ENCODE measurements at places on chromosomes 11 and 22.

- peak; percentile 29 for DNase-seq
Observed at GRCh38 chr11:121652971-121653370, 200.2 kb upstream of the SORL1-AS1 start.

GRCh38 chr11:119942583-119943297 is 195.2 kb downstream of the TRIM29 start:
- no peak for DNase-seq

GRCh38 chr11:120931057-120931779 is 92.7 kb upstream of the TBCEL start:
- DNase-seq = no peak

- DNase-seq = peak; percentile 6
Observed at GRCh38 chr11:71176812-71177211, 75.6 kb downstream of the SHANK2 start.

- DNase-seq = no peak
Observed at GRCh38 chr22:43437871-43438475, 26.2 kb downstream of the MPPED1 start.

DNA sequence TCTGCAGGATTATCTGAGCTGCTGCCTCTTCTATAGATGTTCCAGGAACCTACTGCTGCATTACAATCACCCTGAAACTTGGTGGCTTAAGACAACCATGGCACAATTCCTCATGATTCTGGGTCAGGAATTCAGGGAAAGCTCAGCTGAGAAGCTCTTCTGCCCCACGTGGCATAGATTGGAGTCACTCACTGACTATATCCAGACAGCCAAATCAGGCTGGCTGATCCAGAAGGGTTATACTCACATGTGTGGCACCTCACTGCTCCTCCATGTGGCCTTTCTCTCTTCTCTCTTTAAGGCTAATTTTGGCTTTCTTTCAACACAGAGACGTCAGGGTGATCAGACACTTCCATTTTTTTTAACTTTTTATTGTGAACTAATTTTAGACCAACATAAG is 125.5 kb downstream of the BBOX1 start:
- DNase-seq = no peak

GRCh38 chr22:48734359-48734758 is 1093.3 kb downstream of the BRD1 start:
- DNase-seq = no peak

- no peak for DNase-seq
Observed at GRCh38 chr11:109109150-109109549, 312.8 kb upstream of the C11orf87 start.

DNA sequence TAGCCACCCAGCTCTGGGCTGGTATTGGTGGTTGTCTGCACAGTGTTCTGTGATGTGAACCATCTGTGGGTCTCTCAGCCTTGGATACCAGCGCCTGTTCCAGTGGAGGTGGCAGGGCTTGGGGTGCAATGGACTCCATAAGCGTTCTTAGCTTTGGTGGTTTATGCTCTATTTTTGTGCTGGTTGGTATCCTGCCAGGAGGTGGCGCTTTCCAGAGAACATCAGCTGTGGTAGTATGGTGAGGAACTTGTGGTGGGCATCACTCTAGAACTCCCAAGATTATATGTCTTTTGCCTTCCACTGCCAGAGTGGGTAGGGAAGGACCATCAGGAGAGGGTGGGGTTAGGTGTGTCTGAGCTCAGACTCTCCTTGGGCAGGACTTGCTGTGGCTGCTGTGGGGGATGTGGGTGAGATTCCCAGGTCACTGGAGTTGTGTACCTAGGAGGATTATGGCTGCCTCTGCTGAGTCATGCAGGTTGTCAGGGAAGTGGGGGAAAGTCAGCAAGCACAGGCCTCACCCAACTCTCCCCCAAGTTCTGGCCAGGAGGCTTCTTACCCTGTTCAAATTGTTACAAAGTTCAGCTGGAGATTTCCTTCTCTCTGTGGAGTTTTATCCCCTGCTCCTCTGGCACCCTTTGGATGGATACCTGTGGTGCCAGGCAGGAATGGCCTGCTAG is 47.2 kb downstream of the MRGPRX2 start:
- no peak for DNase-seq

- DNase-seq = peak; percentile 69
Observed at GRCh38 chr11:102436561-102436960, 16.0 kb downstream of the TMEM123 start.

GRCh38 chr11:120863359-120863758 is 160.5 kb upstream of the TBCEL start:
- peak; percentile 36 for DNase-seq

- no peak for DNase-seq
Observed at GRCh38 chr22:48858856-48859255, 968.8 kb downstream of the BRD1 start.

- no peak for DNase-seq
Observed at GRCh38 chr11:111148121-111148520, 97.4 kb upstream of the POU2AF2 start.

DNA sequence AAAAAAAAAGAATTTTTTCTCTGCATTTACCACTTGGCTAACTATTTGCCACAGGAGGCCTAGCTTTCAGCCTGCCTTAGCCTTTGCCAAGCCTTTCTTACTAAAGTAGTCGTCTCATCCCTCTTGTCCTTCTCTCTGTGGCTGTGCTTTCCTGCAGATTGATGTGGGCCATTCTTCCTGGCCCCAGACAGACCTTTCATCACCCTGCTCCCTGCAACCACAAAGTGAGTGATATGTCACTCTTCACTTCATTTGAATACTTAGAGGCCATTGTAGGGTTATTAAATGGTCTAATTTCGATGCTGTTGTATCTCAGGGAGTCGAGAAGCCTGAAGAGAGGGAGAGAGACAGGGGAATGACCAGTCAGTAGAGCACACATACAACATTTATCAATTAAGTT is 37.6 kb downstream of the ART5 start:
- no peak for DNase-seq

GRCh38 chr11:105720096-105720495 is 110.2 kb downstream of the GRIA4 start:
- DNase-seq = no peak

GRCh38 chr11:4527926-4528325 is 17.1 kb upstream of the OR52M1 start:
- no peak for DNase-seq

DNA sequence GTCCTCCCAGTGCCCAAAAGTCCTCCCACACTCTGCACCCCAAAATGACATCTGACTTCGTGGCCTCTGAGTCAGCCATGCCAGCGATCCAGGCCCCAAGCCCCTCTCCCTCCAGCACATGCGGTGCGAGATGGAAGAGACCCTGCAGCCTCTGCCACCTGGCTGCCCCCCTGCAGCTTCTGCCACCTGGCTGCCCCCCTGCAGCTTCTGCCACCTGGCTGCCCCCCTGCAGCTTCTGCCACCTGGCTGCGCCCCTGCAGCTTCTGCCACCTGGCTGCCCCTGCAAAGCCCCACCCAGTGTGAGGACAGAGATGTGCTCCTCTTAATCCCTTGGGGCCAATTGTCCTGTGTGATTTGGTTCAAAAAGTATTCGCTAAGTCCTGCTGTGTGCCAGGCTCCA is 68.0 kb downstream of the WNT7B start:
- DNase-seq = no peak

DNA sequence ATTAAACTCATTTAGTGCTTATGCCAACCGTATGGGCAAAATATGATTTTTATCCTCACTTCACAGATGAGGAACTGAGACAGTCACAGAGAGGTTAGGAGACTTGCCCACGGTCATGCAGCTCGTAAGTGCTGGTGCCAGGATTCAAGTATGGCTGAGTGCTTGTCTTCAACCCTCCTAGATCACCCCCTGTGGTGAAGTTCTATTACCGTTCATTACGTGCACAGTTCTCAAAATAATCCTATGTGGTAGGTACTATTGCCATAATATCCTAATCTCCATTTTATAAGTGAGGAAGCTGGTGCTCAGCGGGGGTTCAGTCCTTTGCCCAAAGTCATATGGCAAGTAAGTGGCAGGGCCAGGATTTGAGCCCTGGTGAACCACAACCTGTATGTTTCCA is 1.5 kb downstream of the MIEF1 start:
- DNase-seq = no peak

GRCh38 chr11:121654843-121655536 is 202.2 kb upstream of the SORL1-AS1 start:
- DNase-seq = peak; percentile 48

DNA sequence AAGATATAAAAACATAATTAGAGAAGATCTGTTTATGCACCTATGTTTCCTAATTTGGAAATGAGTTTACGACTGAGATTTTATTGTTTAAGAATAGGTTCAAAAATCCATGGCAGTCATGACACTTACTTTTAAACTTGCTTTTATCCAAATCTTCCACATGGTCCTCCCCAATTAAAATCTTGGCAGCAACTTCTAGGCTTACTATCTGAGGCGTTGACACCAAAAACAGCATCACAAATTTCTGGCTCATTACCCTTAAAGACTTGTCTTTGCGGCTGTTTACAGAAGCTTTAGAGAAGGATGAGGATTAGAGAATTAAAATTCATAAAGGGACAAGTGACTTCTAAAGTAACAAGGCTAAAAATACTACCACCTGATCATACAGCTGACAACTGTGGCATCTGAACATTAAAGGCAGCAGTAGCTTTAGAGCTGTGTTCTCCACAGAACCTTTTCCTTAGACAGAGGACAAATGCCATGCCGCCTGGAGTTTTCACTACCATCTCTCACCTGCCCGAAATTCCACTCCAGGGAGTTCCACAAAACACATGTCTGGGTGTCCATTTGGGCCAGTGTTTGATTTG is 6.4 kb downstream of the E2F8 start:
- no peak for DNase-seq

- peak; percentile 88 for DNase-seq
Observed at GRCh38 chr11:78149646-78150045, 10.2 kb upstream of the ALG8 start.

GRCh38 chr11:68269414-68270081 is 2.2 kb downstream of the C11orf24 start:
- peak; percentile 87 for DNase-seq

- peak; percentile 94 for DNase-seq
Observed at GRCh38 chr11:28384418-28384817, 276.2 kb downstream of the METTL15 start.

DNA sequence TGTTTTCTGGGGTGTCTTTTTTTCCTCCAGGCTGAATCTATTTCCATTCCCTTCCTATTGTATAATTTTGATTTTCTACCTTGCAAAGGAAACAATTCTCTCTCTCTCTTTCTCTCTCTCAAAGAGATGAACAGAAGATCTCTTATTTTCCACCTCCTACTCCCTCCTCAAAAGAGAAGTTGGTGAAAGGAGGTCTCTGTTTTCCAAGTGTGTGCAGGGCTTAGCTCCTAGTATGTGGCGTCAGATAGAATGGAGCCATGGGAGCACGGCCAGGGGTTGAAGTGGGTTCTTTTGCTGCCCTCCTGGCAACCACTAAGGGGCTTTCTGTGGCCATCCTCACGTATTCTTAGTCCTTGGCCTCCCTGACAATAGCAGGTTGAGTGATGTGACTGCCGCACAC is 480 bp downstream of the TRIM34 start:
- DNase-seq = peak; percentile 5

- no peak for DNase-seq
Observed at GRCh38 chr22:35479985-35480550, 60.6 kb upstream of the RASD2 start.

DNA sequence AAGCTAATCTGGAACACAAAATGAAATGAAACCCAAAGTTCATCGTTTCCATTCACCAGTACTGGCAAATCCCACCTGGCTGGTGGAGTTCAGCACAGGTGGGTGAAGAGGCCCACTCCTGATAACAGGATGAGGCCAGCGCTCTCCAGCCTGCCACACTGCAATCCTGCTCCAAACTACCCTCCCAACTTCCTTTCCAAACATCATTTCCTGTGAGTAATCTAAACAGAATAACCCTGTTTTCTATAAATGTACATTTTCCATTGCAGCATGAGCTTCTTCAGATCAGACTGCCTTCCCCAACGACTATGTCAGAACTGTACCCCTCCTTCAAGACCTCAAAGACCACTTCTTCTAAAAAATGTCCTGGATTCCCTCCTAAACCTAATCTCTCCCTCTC is 15.9 kb upstream of the NFRKB start:
- peak; percentile 32 for DNase-seq

DNA sequence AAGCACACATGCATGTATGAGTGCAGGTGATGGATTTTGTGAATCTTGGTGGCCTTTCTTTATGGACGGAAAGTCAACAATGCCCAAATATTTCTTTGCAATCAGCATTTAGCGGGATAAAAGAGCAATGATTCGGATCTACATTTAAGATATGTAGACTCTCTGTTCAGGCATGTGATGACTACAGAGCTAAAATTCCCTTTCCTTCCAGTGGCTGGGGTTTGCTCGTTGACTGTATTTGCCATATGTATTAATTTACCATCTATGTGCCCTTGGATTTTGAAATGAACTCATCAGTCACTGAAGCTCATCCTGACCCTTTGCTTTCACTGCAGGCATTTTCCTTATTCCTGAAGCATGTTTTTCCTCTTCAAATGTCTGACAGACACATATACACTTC is 13.6 kb downstream of the BLID start:
- peak; percentile 54 for DNase-seq

DNA sequence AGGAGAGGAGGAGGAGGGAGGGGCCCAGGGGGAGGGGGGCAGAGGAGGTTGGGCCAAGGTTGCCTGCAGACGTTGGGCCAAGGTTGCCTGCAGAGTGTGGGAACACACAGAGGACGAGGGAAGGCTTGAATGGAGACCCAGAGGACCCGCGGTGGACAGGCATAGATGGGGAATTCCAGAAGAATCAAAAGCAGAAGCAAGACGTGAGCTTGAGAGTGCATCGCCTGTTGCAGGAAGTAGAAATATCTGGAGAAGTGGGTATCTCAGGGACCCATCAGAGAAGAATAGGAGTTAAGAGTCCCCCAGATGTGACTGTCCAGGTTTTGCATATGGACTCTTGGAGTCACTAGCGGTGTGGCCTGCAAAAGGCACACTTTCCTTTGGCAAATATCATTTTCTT is 670.2 kb downstream of the TBC1D22A start:
- no peak for DNase-seq

- peak; percentile 21 for DNase-seq
Observed at GRCh38 chr11:17164361-17165246, 43.2 kb downstream of the PIK3C2A start.

- DNase-seq = peak; percentile 75
Observed at GRCh38 chr22:39496131-39496838, 5.8 kb upstream of the MIEF1 start.

- no peak for DNase-seq
Observed at GRCh38 chr11:61353131-61354067, 8.3 kb downstream of the CYB561A3 start.

GRCh38 chr11:133927690-133928627 is 28.8 kb downstream of the IGSF9B start:
- peak; percentile 68 for DNase-seq

- no peak for DNase-seq
Observed at GRCh38 chr11:47973173-47973572, 7.2 kb upstream of the PTPRJ start.

- DNase-seq = no peak
Observed at GRCh38 chr11:121422675-121423074, 29.4 kb upstream of the SORL1 start.

- DNase-seq = no peak
Observed at GRCh38 chr11:75735181-75735845, 17.7 kb downstream of the MOGAT2 start.

- no peak for DNase-seq
Observed at GRCh38 chr22:49090061-49090852, 737.4 kb downstream of the BRD1 start.
